ENCODE measurements at places on chromosomes 3 and 15. TPM values are rescaled to one million over a fixed set of nuclear protein-coding genes. Genes with fewer than 3 reads are reported as not detected.

CAV3 gene
- not detected for total RNA-seq

CCR9 gene
- not detected for total RNA-seq

FBXO40 gene
- total RNA-seq, result not detected

STAB1 gene
- 111 TPM for total RNA-seq

GMNC gene
- not detected for total RNA-seq

MASP1 gene
- not detected for total RNA-seq

PIGZ gene
- 5.0 TPM for total RNA-seq

ERICH6 gene
- total RNA-seq, result not detected

ANKRD34C gene
- total RNA-seq, result not detected

TP53BP1 gene
- 21.8 TPM for total RNA-seq

LMAN1L gene
- total RNA-seq, result 0.27 TPM

PLA2G4E gene
- not detected for total RNA-seq

HDAC11 gene
- 37.1 TPM for total RNA-seq

OXSR1 gene
- 37.3 TPM for total RNA-seq

TMEM158 gene
- total RNA-seq, result 6.5 TPM

EFCAB12 gene
- not detected for total RNA-seq

CHRNA3 gene
- total RNA-seq, result 3.1 TPM

GATA2 gene
- total RNA-seq, result 16.0 TPM

C3orf49 gene
- total RNA-seq, result not detected

MUSTN1 gene
- total RNA-seq, result 20.9 TPM

STRA6 gene
- total RNA-seq, result 0.12 TPM

PLAAT1 gene
- total RNA-seq, result not detected

HRG gene
- not detected for total RNA-seq

GHSR gene
- not detected for total RNA-seq

GOLGA8G gene
- not detected for total RNA-seq

ZNF774 gene
- total RNA-seq, result 0.78 TPM

CCR2 gene
- 0.93 TPM for total RNA-seq

PYGO1 gene
- total RNA-seq, result 21.9 TPM

TICRR gene
- not detected for total RNA-seq

SLC22A14 gene
- 0.13 TPM for total RNA-seq

ZNF35 gene
- total RNA-seq, result 12.5 TPM

MYZAP gene
- total RNA-seq, result 146 TPM

GABRR3 gene
- total RNA-seq, result not detected

AP3B2 gene
- 1.6 TPM for total RNA-seq

FANCD2OS gene
- not detected for total RNA-seq

SLITRK3 gene
- total RNA-seq, result 12.7 TPM

ADAMTSL3 gene
- 23.5 TPM for total RNA-seq

PLSCR2 gene
- total RNA-seq, result not detected

IMPG2 gene
- 0.81 TPM for total RNA-seq

CX3CR1 gene
- 0.31 TPM for total RNA-seq

CTXN2 gene
- total RNA-seq, result not detected

ZNF385D gene
- 17.9 TPM for total RNA-seq

NAALADL2 gene
- 3.1 TPM for total RNA-seq

SERPINI1 gene
- 1.9 TPM for total RNA-seq

RHOV gene
- total RNA-seq, result not detected

TRIM42 gene
- total RNA-seq, result not detected

LNP1 gene
- total RNA-seq, result 2.3 TPM

MUC20 gene
- total RNA-seq, result 2.0 TPM

SAMD7 gene
- total RNA-seq, result not detected

PATL2 gene
- 1.1 TPM for total RNA-seq

C15orf39 gene
- total RNA-seq, result 11.2 TPM
